Nucleus accumbens (tissue), 56 donors: ENCODE measurements at places on chromosomes 4 and X.

DNA sequence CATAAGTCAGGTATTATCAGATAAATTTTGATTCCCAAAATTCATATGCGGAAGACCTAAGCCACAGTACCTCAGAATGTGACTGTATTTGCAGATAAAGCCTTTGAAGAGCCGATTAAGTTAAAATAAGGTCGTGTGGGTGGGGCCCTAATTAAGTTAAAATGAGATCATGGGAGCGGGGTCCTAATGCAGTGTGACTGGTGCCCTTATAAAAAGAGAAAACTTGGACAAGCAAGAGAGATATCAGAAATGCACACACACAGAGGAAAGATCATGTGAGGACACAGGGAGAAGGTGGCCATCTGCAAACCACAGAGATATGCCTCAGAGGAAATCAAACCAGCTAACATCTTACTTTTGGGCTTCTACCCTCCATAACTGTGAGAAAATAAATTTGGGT, 236.1 kb downstream of the FBXO8 start:
- no peak for DNase-seq

- no peak for DNase-seq
Observed at GRCh38 chrX:39958850-39959249, 138.9 kb downstream of the BCOR start.

DNA sequence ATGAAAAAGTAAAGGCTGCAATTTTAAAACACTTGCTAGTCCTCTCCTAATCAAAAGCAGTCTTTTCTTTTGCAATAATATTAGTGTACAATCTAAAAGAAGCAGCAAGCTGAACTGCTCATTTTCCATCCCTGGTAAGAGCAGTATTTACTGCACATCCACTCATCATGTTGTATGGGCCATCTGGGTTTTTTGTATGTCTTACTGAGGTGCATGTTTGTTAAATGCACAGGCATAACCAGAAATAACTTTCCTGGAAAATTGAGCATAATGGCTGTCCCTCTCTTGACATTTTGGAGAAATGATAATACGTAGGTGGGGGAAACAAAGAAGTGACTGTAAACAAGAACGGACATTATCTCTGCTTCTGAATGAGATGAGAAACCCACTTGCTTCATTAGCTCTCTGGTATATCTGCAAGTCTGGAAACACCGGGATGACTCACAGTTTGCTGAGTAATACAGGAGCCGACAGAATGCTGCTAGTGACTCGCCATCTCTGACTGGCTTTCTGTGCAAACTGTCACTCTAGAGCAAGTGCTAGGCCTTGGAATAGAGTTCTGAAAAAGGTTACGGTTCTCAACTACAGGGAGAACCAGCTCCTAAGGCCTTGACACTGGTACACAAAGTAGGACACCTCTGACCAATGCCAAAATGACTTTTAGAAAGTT, 85.7 kb upstream of the MTM1 start:
- no peak for DNase-seq

- DNase-seq: no peak
Observed at GRCh38 chrX:9825966-9826365, 39.7 kb downstream of the SHROOM2 start.

- DNase-seq: no peak
Observed at GRCh38 chr4:94451051-94451694, 569 bp upstream of the PDLIM5 start.

- DNase-seq: peak; percentile 37
Observed at GRCh38 chr4:1351854-1352566, 5.0 kb downstream of the UVSSA start.

DNA sequence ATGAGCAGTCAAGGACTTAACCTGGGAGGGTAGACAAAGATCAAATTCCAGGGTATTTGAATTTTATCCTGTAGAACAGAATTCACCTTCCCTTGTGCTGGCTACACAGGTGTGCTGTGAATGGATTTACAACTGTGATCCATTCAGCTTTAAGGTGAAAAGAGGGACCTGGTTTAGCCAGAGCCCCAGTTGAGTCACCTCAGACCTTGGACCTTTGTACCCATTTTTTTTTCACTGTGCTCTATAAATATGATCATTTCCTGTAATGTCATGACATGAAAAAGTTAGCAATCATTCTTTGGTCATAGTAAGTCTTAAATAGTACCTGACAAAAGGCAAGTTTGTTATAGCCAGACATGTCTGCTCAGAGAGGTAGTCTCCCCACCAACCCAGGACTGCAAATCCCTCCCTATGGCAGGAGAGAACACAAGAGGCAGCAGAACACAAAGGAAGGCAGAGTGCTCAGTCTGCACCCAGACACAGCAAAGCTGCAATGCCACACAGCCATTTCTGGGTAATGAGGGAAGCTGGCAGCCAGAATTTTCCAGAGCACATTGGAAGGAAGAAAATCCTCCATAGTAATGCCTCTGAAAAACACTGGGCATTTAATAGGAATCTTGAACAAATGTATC, 77.9 kb downstream of the CXXC4 start:
- no peak for DNase-seq

- DNase-seq: no peak
Observed at GRCh38 chr4:152218576-152218975, 317.3 kb downstream of the FBXW7 start.

DNA sequence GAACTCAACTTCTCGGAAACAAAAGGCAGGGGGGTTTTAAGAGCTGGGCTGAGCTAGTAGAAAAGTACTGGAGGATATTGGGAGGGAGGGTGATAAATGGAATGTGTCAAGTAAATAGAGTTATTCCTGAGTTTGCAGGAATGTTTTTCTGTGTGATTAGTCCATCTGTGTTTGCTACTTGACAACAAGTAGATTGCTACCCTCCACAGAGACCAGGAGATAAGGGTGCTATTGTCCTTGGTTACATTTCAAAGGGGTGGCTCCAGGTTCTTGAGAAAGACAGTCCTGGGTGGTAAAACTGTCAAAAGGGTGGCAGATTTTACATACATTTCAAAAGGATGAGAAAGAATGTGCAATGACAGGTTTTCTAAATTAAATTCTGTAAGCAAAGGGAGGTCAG, 181.2 kb upstream of the PPP3CA start:
- DNase-seq: no peak

GRCh38 chrX:110491846-110492620, 133.4 kb downstream of the RTL9 start:
- no peak for DNase-seq

- DNase-seq: no peak
Observed at GRCh38 chr4:5928274-5928673, 35.4 kb upstream of the CRMP1 start.

- no peak for DNase-seq
Observed at GRCh38 chr4:100935090-100935489, 412.2 kb downstream of the PPP3CA start.

GRCh38 chr4:648579-649292, 23.4 kb downstream of the PDE6B start:
- no peak for DNase-seq

DNA sequence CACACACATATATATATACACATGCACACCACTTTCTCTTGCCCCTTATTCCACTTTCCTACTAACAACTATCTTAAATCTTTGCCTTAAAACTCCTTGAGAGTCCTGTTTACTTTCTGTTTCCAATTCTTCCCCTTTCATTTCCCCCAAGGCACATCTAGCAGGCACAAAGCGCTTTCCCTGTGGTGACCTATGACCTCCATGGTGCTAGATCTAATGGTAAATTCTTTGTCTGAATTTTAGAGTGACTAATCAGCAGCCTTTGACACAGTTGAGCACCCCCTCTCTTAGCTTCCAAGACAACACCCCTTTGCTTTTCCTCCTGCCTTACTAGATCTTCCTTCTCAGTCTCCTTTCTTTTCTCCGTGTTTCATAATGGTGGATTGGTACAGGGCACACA, 236.4 kb upstream of the TTC29 start:
- no peak for DNase-seq

- no peak for DNase-seq
Observed at GRCh38 chr4:185219551-185220344, 10.3 kb downstream of the SNX25 start.

- no peak for DNase-seq
Observed at GRCh38 chr4:31193521-31193920, 473.4 kb downstream of the PCDH7 start.

DNA sequence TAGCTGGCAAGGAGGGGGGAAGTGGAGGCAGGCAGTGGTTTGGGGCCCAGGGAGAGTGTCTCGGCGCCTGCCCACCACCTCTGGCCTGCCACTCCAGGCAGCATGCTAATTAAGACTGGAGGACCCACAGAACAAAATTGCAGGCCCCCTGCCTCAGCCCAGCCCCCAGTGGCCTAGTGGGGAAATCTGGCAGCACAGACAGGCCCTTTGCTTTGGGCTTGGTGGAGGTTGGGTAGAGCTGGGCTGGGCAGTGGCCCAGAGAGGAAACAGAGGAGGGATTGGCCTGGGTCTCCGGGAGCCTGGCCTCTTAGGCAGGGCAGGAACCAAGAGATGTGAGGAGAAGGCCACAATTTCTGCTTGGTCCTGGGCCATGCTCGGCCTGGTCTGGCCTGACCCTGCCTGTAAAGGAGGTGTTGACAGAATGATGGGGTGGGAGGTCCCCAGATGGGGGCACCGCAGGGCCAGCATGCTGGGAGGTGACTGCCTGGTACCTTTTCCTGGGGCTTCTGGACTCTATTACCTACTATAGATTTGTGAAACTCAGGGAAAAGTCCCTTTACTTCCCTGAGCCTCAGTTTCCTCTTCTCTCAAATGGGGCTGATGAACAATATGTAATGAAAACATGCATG, 92.4 kb upstream of the PJA1 start:
- peak; percentile 4 for DNase-seq

DNA sequence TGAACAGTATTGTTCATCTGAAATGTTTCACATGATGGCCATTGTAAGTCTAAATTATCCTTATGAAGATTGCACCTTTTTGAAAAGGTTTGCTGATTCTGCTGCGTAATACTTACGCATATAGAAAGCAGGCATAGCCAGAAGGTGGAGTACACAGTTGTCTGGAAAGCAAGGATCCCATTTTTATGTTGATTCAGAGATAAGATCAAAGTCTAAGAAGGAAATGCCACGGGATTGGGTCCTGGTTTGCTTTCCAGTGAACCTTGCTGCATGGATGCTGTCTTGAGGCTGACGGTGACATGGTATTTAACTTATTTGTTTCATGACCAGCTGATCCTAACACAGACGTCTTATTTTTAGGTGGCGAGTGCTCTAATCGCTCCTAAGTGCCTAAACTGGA, 15.5 kb downstream of the MAGEA9B start:
- no peak for DNase-seq
